CD4-positive, CD25-positive, alpha-beta regulatory T cell (primary cell): ENCODE measurements at places on chromosomes 2 and 18. TPM values are rescaled to one million over a fixed set of nuclear protein-coding genes. Genes with fewer than 3 reads are reported as not detected.

DNA sequence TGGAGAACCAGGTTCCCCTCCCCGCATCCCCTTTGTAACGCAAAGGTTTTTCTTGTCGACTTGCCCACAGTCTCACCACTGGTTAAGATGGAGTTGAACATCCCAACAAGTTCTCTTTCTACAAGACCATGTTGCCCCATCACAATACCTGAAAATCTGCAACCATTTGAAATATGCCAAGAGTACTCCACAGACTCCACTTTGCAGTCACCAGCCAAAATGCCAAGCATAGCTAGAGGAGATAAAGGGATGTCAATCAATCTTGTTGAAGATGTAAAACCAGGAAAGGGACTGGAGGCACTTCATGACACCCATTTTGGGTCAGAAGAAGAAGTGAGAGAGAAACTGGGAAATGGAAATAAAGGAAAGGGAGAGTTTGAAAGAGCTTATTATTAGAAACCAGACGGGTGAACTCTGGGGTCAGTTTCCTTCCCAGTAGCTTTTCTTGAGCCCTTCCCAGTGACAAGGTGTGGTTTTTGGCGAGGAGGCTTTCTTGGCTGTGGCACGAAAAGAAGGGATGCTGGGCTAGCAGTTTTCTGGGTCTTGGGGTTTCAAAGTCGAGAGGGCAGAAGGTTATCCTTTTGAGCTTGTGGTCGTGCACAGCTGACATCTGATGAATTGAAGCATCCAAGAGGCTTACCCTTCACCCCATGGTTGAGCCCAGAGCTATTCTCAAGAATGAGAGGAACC lies 79.3 kb downstream of the ACAA2 start:
- H3K4me3 ChIP-seq, result no peak overlapping the region
- no peak overlapping the region for H3K27ac ChIP-seq
- no peaks in the 10 kb centered on the region for H3K4me1 ChIP-seq
- H3K27me3 ChIP-seq, result no peaks in the 10 kb centered on the region

CD8A gene
- not detected for total RNA-seq

RTN4 gene
- 84.2 TPM for total RNA-seq

CHRNG gene
- total RNA-seq, result not detected

- no peak overlapping the region for H3K27ac ChIP-seq
- no peaks in the 10 kb centered on the region for H3K27me3 ChIP-seq
- no peaks in the 10 kb centered on the region for H3K4me1 ChIP-seq
- H3K4me3 ChIP-seq, result no peak overlapping the region
- DNase-seq, result no peak
- H3K36me3 ChIP-seq, result peaks cover 87% of the 10 kb centered on the region
Measured at GRCh38 chr2:24269265-24269664, 91.1 kb downstream of the ITSN2 start.

- H3K27me3 ChIP-seq, result no peaks in the 10 kb centered on the region
- no peak overlapping the region for H3K4me3 ChIP-seq
- H3K36me3 ChIP-seq, result no peaks in the 10 kb centered on the region
- no peak for DNase-seq
- H3K4me1 ChIP-seq, result peaks cover 38% of the 10 kb centered on the region
Measured at GRCh38 chr2:134238371-134238770, 15.5 kb upstream of the MGAT5 start.

SERPINB7 gene
- total RNA-seq, result not detected

MOCOS gene
- total RNA-seq, result not detected

DNA sequence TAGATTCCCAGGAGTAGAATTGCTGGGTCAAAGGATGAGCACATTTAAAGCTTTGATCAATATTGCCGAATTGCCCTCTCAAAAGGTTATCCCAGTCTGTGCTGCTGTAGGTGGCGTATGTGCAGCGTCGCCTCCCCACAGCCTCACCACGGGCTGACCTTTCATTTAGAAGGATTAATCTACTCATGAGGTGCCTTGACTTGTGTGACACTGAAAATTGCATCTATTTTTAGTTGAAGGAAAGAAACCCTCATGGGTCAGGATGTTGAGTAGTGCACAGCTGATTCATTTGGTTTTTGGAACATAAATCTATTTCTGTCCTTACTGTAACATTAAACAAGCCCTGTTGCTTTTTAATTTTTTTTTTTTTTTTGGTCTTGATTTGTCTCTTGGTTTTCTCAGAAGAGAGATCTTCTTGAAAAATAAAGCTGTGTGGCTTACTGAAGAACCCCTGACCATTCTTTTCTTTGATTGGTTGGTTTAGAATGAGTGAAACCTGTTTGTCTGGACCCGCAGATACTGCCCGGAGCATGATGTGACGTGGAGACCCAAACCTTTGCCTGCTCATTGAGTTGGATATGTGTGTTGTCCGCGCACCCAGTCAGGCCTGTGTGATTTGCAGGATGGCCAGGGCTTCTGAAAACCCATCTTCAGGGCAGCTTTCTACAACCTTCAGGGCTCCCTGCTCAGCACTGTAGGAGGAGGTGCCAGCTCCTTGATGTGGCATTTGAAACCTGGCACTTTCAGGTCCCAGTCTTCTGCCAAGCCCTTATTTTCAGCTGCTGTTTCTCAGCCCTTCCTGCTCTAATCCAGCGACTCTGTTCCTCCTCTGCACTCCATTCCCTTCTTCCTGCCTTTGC lies 61.0 kb downstream of the LPIN1 start:
- no peak for DNase-seq
- H3K36me3 ChIP-seq, result peaks cover 81% of the 10 kb centered on the region
- H3K4me1 ChIP-seq, result no peaks in the 10 kb centered on the region
- H3K4me3 ChIP-seq, result no peak overlapping the region
- H3K27ac ChIP-seq, result no peak overlapping the region

FEV gene
- total RNA-seq, result not detected

- no peak overlapping the region for H3K27ac ChIP-seq
- no peak overlapping the region for H3K4me3 ChIP-seq
- H3K27me3 ChIP-seq, result peaks cover 8% of the 10 kb centered on the region
- H3K36me3 ChIP-seq, result no peaks in the 10 kb centered on the region
- no peaks in the 10 kb centered on the region for H3K4me1 ChIP-seq
Measured at GRCh38 chr2:138626148-138626547, 124.6 kb downstream of the SPOPL start.

DNA sequence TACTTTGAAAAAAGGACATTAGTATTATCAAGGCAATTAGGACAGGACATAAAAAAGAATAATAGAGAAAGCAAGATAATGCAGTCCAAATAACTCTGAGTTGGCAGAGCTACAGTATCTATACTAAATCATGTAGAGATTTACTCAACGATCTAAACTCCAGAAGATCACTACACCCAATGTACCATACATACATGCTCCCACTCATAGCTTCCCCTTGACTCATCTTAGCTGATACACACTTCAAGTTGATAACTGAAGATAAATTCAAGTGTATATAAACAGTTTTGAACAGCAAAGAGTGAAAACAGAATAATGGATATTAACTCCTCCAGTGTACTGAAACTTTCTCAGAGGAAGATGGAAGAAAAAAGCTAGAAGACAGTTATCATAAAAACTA lies 78.5 kb downstream of the SESTD1 start:
- H3K27me3 ChIP-seq, result no peaks in the 10 kb centered on the region
- no peaks in the 10 kb centered on the region for H3K4me1 ChIP-seq
- no peak overlapping the region for H3K27ac ChIP-seq

GRCh38 chr18:45073556-45073955 lies 392.9 kb downstream of the SETBP1 start:
- H3K4me3 ChIP-seq, result no peak overlapping the region
- no peaks in the 10 kb centered on the region for H3K36me3 ChIP-seq
- H3K27ac ChIP-seq, result no peak overlapping the region
- H3K27me3 ChIP-seq, result no peaks in the 10 kb centered on the region
- H3K4me1 ChIP-seq, result no peaks in the 10 kb centered on the region

LRP1B gene
- not detected for total RNA-seq
